NB4 (cell line): ENCODE measurements at places on chromosomes 7 and 10.

DNA sequence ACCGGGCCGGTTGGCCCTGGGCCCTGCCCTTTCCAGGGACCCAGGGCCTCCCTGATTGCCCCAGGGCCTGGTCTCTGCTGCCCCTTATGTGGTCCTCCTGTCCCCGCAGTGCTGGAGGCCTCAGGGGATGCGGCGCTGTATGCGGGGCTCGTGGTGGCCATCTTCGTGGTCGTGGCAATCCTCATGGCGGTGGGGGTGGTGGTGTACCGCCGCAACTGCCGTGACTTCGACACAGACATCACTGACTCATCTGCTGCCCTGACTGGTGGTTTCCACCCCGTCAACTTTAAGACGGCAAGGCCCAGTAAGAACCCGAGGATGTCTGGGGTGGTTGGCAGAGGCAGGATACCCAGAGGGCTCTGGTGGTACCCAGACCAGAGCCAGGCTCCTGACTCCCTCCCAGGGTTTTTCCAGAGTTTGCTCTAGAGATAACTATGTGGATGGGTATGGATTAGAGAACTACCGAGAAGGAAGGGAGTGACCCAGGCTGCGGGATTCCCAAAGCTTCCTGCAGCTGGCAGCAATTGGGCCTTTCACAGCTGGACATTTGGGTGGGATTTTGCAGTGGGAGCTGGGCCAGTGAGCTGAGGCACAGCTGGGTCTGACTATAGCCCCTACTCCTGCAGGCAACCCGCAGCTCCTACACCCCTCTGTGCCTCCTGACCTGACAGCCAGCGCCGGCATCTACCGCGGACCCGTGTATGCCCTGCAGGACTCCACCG is 28.1 kb upstream of the SLC29A3 start:
- peak; percentile 31 for DNase-seq

DNA sequence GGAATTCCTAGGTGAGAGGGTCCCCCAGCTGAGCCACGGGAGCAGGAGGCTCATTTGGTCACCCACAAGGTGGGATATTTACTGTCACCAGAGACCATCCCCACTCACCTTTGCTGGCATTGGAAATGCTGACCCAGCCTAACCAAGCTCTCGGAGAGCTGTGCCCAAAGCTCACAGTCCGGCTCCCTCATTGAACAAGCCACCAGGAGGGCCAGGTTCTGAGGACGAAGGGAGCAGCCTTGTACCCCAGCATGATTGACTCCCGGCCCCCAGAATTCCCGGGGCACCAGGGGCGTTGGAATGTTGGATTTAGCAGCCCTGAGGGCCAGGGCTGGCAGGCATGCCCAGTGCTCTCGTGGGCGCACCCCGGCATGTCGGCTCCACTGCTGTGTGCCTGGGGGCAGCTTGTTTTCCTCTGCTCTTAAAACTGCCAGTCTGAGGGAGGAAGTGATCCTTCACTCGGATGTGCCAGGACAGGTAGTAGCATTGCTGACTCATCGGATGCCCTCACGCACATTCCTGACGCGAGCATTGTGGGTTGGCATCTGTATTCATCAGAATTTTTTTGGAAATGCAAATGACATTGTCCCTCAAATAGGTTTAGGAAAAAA is 23.3 kb downstream of the CLIP2 start:
- no peak for DNase-seq

- no peak for DNase-seq
Measured at GRCh38 chr7:38195804-38196595, 18.0 kb downstream of the STARD3NL start.

DNA sequence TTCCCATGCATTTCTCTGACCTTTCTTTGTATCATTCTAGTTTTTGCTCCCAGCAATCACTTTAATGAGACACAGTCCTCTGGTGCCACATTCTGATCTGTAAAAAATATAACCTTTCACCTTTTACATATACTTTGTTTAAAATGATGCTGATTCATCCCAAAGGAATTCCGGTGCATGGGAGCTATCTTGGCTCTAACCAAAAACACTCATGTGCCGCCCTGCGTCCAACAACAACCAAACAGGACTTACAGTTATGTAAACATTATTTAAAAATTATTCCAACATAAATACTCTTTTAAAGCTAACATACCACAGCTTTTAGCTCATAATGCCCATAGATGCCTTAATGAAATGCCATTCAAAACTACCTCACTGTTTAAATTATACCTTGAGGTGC is 7.7 kb upstream of the OPALIN start:
- no peak for DNase-seq

DNA sequence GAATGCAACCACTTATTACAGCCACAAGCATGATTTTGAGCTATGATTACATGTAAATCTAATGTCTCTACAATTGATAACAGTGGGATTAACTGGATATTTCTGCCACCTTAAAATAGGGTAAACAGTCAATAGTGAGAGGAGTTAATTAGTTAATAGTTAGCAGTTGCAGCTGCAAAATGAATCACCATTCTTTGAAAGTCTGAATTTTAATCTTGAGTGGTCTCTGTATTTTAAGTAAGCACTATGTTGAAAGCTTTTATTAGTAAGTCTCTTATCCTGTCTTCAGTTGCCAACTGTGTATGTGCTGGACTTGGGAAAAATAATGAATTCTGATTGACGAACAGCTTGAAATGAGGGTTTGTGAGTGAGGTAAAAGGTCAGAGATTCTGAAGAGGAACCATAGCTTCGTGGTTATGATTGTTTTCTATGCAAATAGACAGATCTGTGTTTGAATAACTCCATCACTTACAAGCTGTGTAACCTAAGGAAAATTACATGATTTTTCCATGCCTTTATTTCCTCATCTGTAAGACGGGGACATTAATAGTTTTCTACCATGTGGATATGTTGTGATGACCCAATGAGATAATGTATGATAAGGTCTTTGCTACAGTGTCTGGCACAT is 75.2 kb downstream of the RNLS start:
- no peak for DNase-seq

GRCh38 chr10:53744746-53745145 is 972.2 kb upstream of the MBL2 start:
- DNase-seq, result no peak

GRCh38 chr10:21146436-21146789 is 249.3 kb upstream of the NEBL start:
- no peak for DNase-seq

DNA sequence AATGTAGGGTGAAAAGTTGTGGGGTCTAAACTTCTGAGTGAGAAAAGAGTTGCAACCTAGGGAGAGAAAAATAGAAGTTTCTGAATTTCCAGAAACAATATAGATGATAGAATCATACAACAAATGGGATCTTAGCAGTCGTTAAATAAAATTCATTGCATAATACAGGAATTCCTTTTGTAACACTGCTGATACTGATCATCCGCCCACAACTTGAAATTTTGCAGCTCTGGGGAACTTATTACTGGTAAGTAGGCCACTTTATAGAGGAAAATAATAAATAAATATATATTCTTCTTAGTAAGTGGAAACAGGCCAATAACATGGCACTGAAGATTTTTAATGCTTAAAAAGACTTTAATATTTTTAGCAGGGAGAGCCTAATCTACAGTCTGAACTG is 81.9 kb upstream of the SMIM30 start:
- peak; percentile 28 for DNase-seq
